ENCODE measurements at places on chromosomes 13 and 19. TPM values are rescaled to one million over a fixed set of nuclear protein-coding genes. Genes with fewer than 3 reads are reported as not detected.

The TMIGD2 gene
- not detected for total RNA-seq

The KASH5 gene
- total RNA-seq: not detected

The FGF21 gene
- not detected for total RNA-seq

The CLEC17A gene
- total RNA-seq: 0.09 TPM

The ZSWIM9 gene
- 2.7 TPM for total RNA-seq

The ZNF569 gene
- 8.4 TPM for total RNA-seq

The TNFSF11 gene
- 0.33 TPM for total RNA-seq

The IRGC gene
- total RNA-seq: not detected
